ENCODE measurements at places on chromosomes 16 and 17.

- no peak for DNase-seq
Measured at GRCh38 chr17:57356153-57356718, 99.9 kb downstream of the MSI2 start.

- no peak for DNase-seq
Measured at GRCh38 chr17:33469911-33470310, 176.8 kb upstream of the ASIC2 start.

DNA sequence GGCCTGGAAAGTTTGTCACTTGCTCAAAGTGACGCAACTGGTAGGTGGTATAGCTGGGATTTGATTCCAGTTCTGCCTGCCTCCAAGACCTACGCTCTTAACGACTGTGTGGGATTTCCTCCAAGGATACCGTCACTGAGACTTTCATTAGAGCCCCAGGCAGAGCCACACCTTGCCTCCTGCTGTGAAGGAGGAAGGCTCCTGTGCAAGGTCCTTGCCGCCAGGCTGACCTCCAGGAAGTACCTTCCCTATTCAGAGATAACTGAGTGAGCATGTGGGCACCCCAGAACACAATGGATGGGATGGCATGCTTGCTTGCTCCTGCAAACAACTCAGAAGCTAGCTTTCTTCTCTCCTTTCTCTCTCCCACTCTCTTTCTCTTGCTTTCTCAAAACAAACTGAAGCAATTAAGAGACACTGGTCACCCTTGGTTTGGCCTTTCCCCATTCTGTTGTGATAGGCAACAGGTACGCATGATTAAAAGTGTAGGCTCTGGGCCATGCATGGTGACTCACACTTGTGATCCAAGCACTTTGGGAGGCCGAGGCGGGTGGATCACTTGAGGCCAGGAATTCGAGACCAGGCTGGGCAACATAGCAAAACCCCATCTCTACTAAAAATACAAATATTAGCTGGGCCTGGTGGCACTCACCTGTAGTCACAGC is 30.7 kb downstream of the CACNG3 start:
- no peak for DNase-seq

DNA sequence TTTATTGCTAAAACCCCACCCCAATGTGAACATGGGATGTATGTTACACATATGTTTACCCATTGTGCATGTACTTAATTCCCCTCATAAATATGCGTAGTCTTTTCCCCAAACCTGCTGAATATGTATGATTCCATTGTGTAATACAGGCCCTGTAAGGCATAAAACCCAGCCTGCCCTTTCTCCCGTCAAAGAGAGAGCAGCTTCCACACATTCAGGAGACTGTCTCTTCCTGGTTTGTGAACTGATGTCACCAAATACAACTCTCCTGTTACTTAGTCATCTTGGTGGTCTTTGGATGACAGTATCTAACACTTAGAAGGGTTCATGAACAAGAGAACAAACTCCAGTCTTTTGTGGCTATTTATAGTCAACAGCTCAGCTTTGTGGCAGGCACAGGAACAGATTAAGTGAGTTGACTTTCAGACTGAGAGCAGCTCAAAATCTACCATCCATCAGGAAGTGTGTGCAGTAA is 24.7 kb upstream of the TMC7 start:
- no peak for DNase-seq

DNA sequence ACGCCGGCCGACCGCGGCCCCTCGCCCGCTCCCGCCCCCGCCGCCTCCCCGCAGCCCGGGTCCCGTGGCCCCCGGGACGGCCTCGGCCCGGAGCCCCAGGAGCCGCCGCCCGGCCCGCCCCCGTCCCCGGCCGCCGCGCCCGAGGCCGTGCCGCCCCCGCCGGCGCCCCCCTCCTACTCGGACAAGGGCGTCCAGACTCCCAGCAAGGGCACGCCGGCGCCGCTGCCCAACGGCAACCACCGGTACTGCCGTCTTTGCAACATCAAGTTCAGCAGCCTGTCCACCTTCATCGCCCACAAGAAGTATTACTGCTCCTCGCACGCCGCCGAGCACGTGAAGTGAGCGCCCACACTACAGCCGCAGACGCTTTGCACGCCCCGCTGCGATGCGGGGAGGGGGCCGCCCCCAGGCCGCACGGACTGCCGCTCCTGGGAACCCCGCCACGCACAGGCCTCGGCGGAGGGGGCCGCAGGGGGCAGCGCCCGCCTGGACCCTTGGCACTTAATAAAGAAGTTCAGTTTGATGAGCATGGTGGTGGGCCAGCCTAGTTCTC is 35.5 kb upstream of the ZC3H18 start:
- no peak for DNase-seq

GRCh38 chr17:4537451-4538235 is 17.5 kb downstream of the MYBBP1A start:
- no peak for DNase-seq

DNA sequence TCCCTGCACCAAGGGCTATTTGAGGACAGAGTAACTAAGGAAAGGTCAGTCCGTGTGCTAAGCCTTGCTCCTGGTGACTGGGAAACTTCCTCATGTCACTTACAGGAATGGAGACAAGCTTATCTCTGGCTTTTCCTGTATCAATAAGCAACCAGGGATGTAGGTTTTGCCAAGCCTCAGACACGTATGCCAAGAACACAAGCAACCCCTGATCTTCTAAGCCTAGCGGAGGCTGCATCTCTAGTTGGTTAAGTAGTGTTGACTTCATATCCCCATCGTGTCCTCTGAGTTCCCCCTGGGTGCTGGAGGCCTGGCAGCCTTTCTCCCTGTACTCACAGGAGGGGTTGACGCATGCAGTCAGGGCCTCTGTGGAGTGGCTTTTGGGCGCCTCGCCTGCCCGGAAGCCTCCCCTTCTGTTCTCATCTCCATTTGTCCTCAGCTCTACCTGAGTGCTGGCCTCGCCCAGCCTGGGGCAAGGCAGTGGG is 1.4 kb upstream of the C1QTNF1 start:
- DNase-seq, result no peak

- no peak for DNase-seq
Measured at GRCh38 chr17:82236142-82236971, 7.5 kb downstream of the SLC16A3 start.

DNA sequence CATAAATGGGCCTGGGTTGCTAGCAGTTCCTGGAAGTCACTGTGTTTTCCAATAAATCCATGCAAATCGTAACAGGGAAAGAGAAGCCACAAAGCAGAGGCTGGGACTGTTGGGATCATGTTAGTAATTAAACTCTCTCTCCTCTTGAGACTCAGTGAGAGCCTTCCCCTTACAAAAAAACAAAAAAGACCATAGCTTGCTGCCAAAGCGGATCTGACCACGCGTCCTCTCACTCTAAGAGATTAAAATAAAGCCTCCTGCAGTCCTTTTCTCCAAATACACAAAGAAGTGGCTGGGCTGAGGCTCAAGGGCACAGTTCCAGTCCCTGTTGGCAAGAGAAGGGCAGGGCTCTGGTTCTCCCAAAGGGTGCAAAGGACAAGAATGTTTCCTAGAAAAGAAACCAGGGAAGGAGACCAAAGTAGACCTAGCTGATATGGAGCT is 38.5 kb downstream of the PIGL start:
- no peak for DNase-seq

GRCh38 chr16:81804134-81804610 is 25.1 kb downstream of the PLCG2 start:
- no peak for DNase-seq

- no peak for DNase-seq
Measured at GRCh38 chr16:48498769-48499631, 111.0 kb downstream of the N4BP1 start.

- DNase-seq, result no peak
Measured at GRCh38 chr17:32314636-32315035, 27.3 kb downstream of the C17orf75 start.
